ENCODE measurements at places on chromosomes 1 and 21.

DNA sequence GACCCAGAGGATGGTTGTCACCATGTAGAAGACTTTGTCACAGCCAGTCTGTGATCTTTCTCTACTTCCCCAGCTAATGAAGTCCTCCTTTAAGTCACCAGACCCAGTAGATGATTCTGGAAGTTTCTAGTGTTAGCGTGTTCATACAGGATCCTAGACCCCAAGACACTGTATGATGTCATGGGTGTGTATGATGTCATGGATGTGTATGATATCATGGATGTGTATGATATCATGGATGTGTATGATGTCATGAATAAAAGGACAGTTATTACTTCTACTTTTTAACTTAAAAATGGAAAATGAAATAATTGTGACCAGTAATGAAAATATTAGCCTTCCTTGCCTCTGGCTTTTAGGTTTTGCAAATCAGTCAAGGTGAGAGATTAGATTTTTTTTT, 260.0 kb downstream of the FMN2 start:
- DNase-seq, result no peak

- no peak for DNase-seq
Observed at GRCh38 chr1:22587247-22587646, 24.0 kb downstream of the EPHA8 start.

DNA sequence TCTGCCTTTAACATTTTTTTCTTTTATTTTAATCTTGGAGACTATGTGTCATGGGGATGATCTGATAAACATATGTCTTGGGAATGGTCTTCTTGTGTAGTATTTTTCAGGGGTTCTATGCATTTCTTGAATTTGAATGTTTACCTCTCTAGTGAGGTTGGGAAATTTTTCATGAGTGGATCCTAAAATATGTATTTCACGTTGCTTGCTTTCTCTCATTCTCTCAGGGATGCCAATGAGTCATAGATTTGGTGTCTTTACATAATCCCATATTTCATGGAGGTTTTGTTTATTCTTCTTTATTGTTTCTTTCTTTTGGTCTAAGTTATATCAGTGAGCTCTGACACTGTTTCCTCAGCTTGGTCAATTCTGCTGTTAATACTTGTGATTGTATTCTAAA, 1237.2 kb downstream of the PLA2G4A start:
- no peak for DNase-seq

GRCh38 chr21:26819740-26820324, 25.4 kb downstream of the ADAMTS1 start:
- no peak for DNase-seq

DNA sequence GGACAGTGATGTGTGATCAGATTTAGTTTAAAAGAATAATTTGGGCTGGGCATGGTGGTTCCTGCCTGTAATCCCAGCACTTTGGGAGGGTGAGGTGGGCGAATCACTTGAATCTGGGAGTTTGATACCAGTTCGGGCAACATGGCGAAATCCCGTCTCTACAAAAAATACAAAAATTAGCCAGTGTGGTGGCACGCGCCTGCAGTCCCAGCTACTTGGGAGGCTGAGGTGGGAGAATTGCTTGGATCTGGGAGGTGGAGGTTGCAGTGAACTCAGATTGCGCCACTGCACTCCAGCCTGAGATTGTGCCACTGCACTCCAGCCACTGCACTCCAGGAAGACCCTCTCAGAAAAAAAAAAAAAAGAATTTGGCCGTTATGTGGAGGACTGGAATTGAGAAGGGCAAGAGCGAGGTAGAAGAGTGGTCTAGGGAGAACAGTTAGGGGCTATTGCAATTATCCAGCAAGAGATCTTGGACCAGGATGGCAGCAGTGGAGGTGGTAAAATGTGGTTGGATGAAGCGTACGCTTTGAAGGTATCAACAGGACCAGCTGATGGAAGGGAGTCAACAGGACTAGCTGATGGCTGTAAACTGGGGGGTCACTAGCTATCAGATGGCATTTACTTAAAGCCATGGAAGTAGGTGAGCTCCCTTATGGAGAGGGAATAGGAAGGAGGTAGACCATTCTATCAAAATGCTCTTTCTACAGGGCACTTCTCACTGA, 9.6 kb downstream of the BTBD19 start:
- no peak for DNase-seq

DNA sequence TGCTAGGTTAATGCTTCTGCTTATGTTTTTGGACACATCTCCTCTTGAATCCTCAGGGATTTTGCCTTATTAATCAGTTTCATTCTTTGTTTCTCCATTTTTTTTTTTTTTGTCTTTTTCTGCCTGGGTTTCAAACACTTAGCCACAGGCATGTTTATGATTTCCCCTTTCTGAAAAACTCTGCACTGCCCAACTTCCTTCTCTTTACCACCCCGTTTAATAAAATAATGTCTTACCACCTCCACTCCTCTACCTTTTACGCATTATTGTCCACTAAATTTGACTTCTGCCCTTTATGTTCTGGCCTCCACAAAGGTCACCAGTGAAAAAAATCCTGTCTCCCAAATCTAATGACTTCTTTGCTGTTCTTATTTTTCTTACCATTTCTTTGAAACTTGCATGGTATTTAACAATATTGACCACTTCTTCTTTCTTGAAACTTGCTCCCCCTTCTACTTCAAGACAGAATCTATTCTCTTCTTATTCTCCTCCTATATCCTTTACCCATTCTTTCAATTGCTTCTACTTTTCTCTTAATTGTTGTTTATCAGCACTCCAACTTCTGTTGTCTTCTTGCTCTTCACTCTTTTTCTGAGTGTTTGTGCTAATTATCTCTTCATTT, 150.3 kb downstream of the TNFSF18 start:
- no peak for DNase-seq

DNA sequence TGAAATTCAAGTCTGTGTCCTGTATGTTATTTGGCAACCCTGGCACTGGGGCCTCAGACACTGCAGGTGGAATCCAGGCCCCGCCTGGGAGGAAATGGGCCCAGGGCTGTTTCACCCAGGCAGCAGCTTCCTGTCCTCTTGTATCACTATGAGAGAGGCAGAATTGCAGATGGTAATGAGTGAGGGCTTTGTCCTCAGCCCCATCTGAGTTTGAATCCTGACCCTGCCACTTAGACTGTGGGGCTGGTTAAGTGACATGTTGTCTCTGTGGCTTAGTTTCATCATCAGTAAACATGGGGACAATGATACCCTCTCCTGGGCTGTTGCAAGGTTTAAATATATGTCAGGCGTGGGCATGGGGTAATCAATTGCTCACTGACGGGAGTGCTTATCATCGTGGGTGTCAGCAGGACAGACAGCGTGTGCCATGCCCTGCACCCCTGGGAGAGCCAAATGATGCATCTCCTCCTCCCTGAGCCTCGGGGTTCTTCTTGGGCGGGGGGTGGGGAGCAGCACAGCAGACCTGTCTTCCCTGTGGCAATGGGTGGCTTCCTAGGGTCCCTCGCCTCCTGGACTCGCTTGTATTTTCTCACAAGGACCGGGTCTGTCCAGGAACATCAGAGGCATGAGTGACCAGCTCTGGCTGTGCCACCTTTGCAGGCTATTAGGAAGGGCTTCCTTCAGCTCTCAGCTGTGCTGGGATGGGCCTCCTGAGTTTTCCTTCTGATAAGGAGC, 42.1 kb downstream of the ARHGEF10L start:
- no peak for DNase-seq

- peak; percentile 95 for DNase-seq
Observed at GRCh38 chr1:231929311-231929710, 302.7 kb downstream of the DISC1 start.

GRCh38 chr1:119582801-119583200, 65.3 kb downstream of the ZNF697 start:
- DNase-seq, result peak; percentile 62

DNA sequence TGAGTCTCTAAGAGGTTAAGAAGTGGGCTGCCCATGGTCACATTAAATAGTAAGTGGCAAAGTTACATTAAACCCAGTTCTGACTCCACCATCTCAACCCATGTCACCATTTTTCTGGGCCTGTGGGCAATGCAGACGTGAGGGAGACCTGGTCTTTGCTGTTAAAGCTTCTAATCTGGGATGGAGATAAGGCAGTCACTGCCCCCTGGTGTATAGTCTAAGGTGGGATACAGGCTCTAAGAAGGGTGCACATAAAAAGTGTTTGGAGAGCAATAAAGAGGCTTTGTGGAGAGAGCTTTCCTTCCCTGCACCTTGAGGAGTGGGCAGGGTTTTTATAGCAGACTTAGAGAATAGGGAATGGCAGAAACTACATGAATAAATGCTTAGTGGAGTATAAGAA, 141.3 kb downstream of the ROR1 start:
- peak; percentile 35 for DNase-seq

- peak; percentile 73 for DNase-seq
Observed at GRCh38 chr1:192546596-192547190, 28.9 kb upstream of the RGS1 start.

DNA sequence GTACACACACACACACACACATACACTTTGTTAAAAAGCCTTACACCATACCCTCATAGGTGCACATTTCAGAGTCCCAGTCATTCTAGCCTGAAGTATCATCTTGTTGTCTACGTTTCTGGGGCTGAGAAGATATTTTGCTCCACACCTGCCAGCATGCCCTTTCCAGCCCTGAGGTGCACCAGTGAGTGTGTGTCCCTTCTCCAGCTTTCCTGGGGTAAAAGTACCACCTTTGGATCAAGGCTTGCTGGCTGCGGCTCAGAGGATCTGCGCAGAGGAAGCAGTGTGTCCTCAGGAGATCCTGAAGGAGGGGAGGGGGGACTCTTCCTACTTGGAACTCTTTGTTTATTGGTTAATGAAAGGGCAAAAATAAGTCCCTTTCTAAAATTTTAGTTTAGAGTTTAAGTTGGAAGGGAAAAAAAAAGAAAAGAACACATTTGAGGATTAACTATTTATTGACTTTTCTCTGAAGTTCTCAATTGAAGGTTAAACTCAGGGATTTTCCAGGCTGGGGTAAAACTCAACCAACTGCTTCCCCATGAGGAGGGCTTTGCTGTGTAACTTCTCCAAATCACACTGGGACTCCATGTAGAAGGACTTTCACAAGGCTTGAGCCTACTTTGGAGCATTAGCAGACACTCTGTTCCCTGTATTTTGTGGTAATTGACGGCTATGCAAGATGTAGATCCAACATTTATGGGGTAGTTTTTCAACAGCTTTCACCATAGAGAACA, 200.3 kb upstream of the SGIP1 start:
- DNase-seq, result peak; percentile 80

DNA sequence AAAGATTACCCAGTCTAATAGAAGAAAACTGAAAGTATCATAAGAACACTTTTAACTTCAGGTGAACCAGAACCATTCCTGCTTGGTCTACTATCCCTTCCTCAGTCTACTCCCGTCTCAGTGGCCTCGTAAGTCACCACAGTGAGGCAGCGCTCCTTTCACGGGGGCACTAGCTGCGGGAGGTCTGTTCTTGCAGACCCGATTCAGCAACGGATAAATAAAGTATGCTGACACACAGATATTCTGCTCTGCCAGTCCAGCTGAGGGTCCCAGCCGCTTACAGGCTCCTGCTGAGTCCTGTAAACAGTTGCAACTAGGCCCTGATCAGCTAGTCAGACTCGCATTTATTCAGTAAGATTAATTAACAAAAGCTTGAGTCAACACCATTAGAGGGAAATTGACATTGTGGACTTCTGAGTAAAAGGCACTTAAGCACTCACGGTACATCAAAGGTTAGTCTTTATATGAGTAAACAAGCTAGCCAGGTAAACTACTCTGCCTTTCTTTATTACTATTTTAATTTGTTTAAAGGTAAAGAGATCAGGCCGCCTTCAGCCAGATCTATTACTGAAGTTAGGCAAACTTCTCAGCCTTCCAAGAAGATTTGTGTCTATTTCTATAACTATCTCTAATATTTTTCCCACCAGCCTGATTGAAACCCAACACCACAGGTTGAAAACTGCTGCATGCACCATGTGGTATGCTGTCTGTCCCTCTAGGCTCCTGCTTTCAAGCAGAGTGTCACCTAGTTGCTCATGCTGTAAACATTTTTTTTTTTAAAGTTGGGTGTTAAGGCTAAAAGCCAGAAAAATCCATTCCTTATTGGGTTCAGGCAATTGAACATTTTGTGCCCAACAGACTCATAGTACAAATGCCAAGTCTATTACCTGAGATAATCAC, 87.7 kb downstream of the INTS7 start:
- DNase-seq, result no peak

DNA sequence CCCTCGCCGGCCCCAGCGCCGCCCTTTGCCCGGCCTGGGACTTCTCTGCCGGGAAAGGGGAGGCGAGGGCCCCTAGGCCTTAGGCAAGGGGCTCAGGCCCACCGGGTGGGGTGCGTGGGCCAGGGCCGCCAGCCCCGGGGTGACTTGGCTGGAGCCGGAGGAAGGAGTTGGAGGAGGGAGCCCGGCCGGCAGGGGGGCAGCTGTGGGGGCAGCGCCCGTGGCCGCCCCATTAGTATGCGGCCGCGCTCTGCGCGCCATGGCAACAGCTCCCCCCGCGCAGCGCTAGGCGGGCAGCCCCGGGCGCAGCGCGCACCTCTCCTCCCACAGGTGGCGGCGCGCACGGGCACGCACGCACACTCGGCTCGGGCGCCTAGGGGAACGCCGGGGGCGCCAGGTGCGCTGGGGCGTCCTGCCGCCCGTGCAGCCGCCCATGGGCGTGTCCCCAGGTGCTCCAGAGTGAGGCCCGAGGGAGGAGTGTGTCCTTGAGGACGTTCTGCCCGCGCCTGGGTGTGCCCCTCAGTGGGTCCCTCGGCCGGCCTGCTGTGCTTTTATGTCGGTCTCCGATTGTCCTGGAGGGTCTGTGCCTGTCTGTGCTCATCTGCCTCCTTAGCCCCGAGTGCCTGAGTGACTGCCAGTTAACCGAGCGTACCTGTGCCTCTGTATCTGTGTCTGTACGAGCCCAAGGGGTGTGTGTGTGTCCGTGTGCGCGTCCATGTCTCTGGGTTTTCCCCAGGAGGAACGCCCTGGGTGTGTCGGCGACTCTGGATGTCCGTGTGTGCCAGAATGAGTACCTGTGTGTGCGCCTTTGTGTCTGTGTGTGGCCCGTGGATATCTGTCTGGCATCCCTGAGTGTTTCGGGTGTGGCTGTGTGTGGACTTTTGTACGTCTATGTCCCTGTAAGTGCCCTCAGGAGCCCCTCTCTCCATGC, 38.2 kb upstream of the WASF2 start:
- peak; percentile 22 for DNase-seq

DNA sequence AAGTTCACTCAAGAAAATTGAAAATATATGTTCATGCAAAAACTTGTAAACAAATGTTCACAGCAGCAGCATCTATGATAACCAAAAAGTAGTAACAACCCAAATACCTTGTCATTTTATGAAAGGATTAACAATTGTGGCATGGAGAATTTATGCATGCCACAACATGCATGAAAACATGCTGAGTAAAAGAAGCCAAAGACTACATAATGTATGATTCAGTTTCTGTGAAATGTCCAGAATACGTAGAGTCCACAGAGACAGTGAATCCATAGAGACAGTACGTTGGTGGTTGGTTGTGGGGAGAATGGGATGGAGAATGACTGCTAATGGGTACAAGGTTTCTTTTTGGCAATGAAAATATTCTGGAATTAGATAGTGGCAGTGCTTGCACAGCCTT, 148.7 kb downstream of the MAST2 start:
- DNase-seq, result no peak
